ENCODE measurements at places on chromosomes 13 and 19. TPM values are rescaled to one million over a fixed set of nuclear protein-coding genes. Genes with fewer than 3 reads are reported as not detected.
A peak's percentile ranks its signal among the peaks of the same experiment; 100 is the strongest.

- DNase-seq, result no peak
Measured at GRCh38 chr19:46198756-46199155, 30.8 kb upstream of the IGFL1 start.

GRCh38 chr13:49936968-49937273, 781 bp upstream of the SPRYD7 start:
- no peak for DNase-seq

GRCh38 chr13:23630349-23631093, 60.3 kb downstream of the TNFRSF19 start:
- DNase-seq, result no peak

DNA sequence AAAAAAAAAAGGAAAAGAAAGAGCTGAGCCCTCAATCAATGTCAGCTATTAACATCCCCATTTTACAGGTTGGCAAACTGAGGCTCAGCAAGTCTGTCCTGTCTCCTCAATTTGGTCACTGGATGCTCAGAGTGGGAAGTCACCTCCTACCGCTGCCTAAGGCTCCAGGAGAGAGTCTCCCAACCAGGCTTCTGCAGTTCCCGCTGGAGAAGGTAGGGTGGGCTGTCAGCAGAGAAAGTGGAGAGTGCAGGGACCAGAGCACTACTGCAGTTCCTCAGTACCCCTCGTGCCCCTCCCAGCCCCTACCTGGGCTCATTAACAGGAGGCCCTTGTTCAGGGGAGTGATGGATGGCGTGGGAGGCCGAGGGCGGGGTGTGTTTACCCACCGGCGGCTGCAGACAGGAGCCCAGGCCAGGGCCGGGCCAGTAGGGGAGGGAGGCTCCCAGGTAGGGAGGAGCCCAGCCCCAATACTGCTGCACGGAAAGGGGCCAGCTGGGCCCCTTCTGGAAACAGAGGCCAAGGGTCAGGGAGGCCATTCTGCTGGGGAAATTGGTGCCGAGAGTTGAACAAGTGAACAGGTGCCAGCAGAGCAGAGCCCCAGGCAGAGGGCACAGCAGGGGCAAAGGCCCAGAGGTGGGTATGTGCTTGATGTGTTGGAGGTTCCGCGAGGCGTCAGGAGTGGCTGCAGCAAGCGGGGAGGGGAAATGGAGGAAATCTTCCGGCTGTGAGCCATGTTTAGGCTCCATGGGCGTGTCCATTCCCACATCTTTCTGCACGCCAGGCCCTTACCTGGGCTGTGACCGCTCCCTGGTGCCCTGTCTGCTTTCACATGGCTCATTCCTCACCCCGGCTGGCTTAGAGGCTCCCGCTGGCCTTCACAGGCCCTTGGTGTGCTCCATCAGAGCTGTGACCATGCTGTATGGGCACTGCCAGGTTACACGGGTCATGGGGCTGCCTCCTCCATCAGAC, 7.6 kb upstream of the COMP start:
- no peak for DNase-seq

GRCh38 chr13:106527826-106528225, 7.6 kb downstream of the EFNB2 start:
- DNase-seq, result no peak

GRCh38 chr19:2602391-2603181, 99.9 kb downstream of the GNG7 start:
- peak; percentile 92 for DNase-seq

GRCh38 chr13:67048084-67048820, 181.9 kb downstream of the PCDH9 start:
- DNase-seq, result no peak

- no peak for DNase-seq
Measured at GRCh38 chr13:24272452-24273161, 36.8 kb upstream of the C1QTNF9 start.

DNA sequence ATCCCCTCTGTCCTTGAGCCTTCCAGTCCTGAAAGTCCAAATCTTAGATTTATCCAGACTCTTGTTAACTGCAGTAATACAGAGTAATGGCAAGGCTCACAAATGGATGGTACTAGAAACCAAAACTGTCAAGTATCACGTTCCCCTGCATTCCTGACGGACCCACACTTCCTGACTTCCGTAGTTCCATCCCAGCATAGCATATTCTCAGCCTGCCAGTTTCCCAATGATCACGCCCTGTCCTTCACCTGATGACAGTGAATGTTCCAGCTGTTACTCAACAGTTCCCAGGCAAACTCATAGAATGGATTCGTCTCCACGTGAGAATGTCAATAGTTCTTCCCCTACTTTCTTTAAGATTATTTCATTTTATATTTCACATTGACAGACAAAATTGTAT, 33.6 kb downstream of the SLC7A1 start:
- DNase-seq, result no peak

DNA sequence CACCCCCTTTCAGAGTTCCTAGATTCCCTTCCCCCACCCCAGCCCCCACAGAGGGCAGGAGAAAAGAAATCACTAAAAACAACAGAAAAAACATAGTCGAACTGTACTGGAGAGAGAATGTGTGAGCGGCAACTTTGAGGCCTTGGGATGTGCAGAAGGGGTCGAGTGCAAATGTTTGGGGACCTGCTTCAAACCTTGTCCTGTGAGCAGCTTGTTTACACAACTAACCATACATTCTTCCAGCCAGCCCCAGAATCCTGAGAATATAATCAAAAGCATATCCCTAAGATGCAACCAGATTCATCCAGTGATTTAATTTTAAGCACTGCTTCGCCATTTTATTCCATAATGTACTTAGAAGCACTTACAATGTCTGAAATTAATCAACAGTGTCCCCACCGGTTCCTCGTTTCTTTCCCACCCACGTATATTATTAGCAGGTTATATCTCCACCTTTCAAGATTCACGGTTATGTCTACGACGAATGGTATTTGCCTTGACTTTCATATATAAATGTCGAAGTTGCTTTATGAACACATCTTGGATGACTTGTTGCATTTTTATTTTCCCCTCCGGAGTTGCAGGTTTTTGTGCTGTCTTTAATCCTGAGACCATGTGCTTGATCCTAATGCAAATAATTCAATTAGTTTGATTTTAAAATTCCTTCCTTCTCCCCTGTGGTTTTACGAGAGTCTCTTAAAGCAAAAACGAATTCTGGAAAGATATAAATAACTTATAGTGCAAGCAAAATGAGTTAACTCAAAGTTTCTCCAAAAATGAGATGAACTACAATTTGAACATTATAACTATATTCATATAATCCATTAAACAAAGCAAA, 107.6 kb downstream of the ZIC5 start:
- DNase-seq, result no peak

- DNase-seq, result no peak
Measured at GRCh38 chr19:35232912-35233311, 4.4 kb upstream of the FAM187B start.

DNA sequence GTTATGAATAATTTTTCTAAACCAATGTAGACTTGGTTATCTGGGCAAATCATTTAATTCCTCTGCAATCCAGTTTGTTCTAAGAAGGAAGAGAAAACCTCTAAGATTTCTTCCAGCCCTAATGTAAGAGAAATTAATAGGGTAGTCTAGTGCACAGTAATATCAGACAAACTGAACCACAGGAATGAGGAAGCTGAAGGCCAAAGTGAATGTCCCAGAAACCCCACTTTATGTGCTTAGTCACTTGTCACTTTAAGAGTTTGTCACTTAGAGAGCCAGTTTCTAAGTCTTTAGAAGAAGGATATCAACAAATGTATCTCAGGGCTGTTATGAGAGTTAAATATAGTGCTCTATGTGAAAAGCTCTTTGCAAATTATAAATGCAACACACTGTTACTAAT, 750.6 kb downstream of the DIAPH3 start:
- peak; percentile 21 for DNase-seq

- DNase-seq, result peak; percentile 34
Measured at GRCh38 chr19:4851551-4852290, 15.7 kb downstream of the PLIN3 start.

DNA sequence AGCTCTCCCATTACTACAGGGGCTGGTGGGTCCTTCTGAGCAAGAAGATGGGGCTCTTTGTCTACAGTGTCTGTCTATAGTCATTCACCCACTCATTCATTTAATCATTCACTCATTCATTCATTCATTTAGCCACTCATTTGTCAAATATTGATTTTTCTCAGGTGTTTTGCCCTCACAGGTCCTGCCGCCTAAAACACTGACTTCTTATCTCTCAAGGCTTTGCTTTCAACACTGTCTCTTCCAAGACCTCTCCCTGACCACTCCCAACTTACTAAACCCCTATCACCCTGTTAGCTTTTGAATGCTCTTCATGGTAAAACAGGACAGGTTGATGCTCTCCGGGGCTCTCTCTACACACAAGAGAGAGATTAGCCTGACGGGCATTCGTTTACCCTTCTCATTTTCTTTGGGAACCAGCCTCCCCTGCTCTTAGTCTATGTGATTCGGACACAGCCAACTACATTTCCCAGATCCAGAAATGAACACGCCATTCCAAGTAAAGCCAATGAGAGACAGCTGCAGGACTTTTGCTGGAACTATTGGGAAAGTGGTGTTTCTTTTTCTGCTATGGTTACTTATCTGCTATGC, 22.7 kb downstream of the FAM187B start:
- DNase-seq, result no peak

DNA sequence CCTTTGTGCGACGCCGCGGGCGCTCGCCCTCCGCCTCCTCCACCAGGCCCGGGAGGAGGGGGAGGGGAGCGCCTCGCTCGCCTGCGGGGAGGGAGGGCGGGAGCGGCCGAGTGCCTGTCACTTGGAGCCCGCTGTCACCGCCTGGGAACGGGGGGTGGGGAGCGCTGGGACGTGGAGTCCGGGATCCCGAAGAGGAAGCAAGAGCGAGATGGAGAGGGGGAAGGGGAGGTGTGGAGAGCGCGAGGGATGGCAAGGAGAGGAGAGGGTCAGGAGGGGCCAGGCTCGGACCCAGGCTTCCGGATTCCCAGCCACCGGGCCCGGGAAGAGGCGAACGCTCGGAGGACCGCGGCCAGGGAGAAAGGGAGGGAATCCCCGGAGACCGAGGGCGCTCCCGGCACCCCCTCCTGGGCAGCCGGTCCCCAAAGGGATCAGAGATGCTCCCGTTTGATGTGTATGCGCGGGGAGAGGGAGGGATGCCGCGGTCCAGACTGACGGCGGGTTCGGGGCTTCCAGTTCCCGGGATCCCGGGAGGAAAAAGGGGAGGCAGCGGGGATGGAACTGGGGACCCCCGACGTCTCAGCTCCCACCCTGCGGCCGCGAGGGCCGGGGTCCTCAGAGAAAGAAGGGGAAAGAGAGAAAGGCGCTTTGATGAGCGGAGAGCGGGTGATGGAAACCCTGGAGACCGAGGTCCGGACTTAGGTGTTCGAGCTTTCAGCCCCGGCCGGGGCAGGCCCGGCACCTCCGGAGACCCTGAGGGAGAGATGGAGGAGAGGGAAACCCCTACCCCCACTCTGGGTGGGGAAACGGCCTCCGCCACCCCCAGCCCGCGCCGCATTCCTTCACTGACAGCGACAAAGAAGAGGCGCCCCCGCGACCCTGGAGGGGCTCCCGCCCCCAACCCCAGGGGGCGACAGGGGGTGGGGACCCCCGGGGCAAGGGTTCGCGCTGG, 4.7 kb upstream of the DPF1 start:
- DNase-seq, result no peak

- no peak for DNase-seq
Measured at GRCh38 chr13:48661107-48661506, 7.4 kb downstream of the CYSLTR2 start.

The BCAM gene
- total RNA-seq, result 5.5 TPM

The MRI1 gene
- total RNA-seq, result 26.7 TPM

The ZNF888 gene
- 2.7 TPM for total RNA-seq

The NBEA gene
- total RNA-seq, result 7.6 TPM

The CHST8 gene
- not detected for total RNA-seq

The GPR180 gene
- total RNA-seq, result 10.1 TPM

The ACTMAP gene
- 9.0 TPM for total RNA-seq
